ENCODE measurements at places on chromosomes 5 and 9.
A peak's percentile ranks its signal among the peaks of the same experiment; 100 is the strongest.

DNA sequence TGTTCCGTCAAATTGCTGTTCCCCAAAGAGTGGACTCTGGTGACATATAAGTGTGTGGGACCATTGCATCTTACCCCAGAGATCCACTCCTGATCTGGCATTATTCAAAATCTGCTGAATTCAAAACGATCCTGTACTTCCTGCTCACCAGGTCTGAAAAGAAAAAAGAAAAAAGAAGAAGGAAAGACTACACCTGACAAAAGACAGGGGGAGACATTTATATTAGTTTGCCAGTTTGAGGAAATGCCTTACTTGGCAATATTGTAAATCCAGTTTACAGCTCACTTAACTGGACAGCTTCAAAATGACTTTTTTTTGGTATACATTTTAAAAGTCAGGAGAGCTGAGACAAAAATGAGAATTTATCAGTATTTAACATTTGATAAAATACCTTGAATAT lies 15.0 kb upstream of the GRHPR start:
- DNase-seq: no peak

DNA sequence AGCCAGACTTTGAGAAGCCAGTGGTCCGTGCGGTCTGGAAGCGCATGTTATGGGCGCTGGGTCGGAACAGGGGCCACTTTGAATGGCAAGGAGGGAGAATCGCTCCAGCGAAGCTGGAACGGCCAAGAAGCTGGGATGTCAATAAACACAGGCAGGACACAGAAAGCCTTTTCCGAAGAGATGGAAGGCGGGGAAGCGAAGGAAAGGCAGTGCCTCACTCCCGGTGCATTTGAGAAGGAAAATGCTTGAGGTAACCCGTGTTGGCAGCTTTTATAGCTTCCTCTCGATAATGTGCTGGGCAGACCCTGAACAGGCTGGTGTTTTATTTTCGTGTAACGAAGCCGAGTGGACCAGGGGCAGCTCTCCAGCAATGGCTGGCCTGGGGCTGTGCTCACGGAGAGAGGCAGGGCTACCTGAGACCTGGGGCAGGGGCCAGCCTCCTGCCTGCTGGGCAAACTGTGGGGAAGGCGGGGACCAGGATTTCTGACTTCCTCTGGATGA lies 84.2 kb upstream of the SPRY4 start:
- DNase-seq: no peak

GRCh38 chr9:2709645-2710101 lies 7.6 kb upstream of the KCNV2 start:
- no peak for DNase-seq

DNA sequence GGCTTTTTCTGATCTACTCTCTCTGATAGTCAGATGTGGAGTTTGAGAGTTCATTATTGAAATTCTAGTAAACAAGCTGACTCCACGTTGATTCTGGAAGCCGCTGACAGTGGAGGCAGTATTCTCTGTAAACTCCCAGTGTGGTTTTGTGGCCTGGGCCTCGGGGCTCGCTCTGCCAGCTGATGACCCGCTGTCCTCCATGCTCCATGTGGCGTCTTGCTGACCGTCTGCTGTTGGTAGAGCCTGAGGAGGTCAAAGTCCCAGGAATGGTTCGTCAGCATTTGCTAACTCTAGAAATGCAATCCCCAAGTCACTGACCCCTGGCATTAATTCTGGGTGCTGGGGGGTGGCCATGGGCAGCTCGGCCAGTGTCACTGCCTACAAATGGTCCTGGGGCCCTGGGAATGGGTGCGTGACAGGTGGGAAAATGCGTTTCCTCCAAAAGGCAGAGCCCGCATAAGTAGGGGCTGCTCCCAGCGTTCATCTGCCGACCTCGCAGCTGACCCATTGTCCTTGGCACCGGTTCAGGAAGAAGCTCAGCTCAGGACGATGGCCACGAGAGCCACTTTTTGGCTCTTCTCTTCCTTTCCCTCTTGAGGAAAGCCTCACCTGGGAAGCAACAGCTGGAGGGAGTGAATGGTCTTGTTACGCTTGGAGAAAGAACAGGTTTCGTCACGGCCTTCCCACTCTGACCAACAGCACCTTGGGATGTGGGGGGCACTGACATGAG lies 55.1 kb downstream of the MRPL36 start:
- DNase-seq: peak; percentile 27

DNA sequence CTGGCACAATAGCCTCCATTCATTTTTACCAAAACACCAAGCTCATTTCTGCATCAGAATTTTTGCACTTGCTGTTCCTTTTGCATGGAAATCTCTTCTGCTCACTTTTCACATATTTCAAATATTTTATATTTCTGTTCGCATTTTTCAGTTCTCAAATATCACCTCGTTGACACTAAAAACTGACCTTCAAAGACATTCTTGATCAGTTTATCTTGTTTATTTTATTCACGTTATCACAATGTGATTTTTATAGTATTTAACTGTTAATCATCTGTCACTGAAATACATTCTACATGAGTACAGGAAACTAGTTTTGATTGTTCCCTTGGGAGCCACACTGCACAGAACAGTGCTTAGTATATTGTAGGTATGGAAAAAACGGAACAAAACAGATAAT lies 29.6 kb downstream of the CDH10 start:
- no peak for DNase-seq

DNA sequence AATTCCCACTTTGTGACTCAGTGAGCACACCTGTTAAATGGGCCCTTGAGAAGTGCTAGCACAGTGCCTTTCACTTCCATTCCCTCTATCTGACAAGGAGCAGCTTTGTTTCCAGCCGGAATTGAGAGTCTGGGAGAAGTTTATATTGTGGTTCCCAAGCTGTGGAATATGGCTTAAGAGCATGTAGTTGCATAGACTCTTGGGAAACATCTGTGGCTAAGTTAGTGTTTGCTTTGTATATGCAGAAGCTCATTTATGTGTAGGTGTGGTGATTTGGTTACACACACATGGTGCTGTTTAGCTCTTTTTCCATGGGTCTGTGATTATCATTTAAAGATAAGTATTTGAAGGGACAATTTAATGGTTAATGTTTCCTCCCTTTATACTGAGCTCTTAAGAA lies 110.5 kb upstream of the HMHB1 start:
- no peak for DNase-seq

- no peak for DNase-seq
Measured at GRCh38 chr9:113348437-113348836, 904 bp upstream of the BSPRY start.

DNA sequence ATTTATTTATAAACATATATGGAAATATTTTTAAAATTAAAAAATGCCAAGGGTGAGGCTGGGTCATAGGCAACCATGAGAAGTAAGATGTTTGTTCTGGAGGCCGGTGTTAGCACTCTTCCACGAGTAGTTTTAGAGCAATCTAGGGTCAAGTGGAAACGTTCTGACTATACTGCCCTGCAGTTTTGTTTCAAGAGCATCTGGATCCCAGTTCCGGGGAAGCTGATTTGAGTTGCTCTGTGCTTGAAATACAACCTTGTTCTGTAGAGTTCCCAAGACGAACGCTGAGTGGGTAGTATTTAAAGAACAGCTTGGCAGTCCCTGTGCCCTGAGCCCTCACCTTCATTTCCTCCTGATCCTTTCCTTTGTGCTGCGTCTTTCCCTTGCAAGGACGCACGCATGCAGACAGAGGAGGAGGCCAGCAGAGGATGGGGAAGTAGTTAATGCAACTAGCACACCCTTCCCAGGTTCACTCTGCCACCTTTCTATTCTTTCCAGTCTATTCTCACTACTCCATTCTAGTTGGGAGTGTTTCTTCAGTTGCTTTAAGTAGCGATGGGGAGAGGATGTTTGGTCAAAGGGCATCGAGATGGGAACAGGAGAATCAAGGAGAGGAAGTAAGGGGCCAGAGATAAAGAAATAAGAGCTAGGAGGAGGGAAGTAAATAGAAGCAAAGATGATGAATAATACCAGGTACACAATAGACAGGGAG lies 68.3 kb upstream of the ZSWIM6 start:
- DNase-seq: no peak

DNA sequence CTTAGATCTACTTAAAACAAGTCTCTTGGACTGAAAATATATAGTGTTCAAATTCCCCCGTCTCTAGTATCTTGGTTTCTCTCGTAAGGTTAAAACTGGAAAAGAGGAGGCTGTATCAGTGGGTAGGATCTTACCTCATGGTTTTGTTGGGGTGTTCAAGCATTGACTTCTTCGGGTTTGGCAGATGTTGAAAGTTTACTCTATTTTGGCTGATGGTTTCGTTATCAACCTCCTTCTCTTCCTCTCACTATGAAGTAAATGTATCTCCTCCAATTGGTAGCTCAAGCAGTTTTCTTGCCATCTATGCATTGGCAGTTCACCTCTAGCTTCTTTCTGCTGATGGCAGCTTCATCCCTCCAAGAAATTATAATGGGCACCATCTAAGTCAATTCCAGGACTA lies 506.5 kb upstream of the GRIN3A start:
- no peak for DNase-seq

GRCh38 chr9:27683181-27683580 lies 109.9 kb upstream of the C9orf72 start:
- DNase-seq: no peak

DNA sequence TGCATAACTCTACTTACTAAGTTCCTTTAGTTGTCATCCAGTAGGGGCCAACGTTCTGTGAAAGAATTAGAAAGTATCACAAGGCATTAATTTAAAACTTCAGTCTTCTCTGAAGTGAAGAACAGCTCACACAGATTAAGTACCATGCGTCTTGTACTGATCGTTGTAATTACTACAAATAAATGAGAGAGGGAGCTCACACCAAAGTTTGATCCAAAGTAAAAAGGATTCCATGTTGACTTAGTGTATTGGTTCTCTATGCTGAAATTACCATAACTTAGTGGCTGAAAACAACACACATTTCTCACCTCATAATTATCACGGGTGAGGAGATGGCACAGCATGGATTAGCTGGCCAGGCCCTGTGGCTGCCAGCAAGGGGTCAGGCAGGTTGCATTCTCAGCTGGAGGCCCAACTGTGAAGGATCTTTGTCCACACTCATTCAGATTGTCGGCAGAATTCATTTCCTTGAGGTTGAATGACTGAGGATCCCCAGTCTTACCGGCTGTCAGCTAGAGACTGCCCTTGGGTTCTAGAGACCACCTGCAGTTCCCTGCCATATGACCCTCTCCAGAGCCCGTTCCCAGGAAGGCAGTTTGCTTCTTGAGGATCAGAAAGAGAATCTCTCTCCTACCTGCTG lies 169.1 kb downstream of the YTHDC2 start:
- DNase-seq: no peak

GRCh38 chr5:81181576-81182316 lies 51.4 kb upstream of the CKMT2 start:
- DNase-seq: no peak

GRCh38 chr5:54469622-54470021 lies 14.1 kb downstream of the HSPB3 start:
- DNase-seq: no peak

- DNase-seq: no peak
Measured at GRCh38 chr9:33439731-33440130, 7.7 kb downstream of the AQP3 start.

DNA sequence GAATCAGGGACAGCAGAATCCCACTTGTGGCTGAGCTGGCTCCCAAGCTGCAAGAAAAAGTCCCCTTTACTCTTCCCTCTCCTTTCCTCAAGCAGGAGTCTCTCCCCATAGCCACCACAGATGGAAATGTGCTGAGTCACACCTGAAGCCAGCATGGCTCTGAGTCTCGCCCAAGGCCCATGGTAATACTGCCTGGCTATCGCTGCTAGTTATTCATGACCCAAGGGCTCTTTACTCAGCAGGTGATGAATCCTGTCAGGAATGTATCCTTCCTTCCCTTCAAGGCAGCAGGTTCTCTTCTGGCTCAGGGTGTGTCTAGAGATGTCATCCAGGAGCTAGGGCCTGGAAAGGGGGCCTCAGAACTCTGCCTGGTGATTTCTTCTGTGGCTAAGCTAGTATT lies 403.3 kb upstream of the PTPRD start:
- no peak for DNase-seq

DNA sequence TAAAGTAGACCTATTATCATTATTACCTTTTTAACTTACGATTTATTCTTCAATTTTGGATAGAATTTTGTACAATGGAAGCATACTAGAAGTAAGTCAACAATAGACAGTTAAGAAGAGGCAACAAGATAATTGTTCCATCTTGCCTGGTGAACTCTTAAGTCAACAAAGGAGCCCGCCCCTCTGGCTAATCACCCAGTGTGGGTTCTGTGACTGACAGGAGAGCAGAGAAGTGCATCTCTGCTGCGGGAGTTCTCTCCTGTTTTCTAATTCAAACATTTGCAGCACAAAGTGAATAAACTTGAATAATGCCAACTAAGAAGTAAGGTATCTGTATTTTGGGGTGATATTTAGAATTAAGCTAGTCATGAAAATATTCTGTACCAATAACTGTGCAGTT lies 6.7 kb upstream of the ISL1 start:
- no peak for DNase-seq

DNA sequence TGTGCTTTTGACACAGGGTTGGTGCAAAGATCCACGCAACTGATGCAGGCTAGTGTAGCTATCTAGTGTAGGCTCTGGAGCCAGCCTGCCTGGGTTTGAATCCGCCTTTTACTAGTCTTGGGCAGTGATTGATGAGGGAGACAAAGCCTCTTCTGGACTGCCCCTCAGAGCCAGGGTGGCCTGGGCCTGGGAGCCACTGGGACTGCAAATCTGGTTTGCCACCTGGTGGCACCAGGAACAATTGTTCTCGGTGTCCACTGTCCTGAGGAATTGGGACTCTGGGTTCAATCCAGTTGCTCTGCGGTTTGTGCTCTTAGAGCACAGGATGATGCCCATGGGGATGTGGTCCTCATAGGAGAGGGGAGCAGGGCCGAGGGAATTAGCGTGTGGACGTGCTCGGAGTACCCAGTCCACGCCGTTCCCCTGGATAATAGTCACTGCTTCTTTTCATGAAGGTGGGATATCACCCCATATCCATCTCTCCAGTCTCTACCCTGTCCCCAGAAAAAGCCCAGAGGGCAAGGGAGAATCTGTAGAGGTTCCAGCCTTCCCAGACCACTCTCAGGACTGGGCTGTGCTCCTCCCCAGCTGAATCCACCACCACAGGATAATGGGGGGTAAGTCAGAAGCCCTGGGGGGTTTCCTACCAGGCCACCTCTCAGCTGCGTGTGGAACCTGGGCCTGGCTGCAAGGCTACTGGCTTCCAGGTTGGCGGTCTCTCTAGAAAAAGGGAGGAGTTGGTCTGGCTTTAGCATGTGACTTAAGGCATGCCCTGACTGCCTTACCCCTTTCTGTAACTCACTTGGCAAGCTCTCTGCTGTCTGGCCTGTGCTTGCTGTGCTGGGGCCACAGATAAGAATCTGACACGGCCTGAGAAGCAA lies 1.9 kb downstream of the B4GALT7 start:
- DNase-seq: no peak

GRCh38 chr9:126989847-126990842 lies 75.6 kb downstream of the RALGPS1 start:
- no peak for DNase-seq

DNA sequence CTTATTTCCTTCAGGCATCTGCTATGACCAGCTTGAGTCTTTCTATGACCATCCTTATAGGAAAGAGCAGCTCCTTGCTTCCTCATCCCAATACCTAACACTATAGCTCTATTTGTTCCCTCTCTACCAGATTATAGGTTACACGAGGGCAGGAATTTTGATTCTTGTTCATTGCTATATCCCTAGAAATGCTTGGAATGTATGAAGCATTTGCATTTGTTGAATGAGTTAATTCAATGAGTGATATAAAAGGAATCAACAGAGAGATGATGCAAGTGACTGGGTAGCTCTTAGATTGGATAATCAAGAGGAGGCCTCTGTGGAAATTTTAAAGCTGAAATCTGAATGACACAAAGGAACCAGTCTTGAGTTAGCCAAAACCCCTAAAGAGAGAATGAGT lies 13.9 kb downstream of the ZCCHC9 start:
- no peak for DNase-seq

- no peak for DNase-seq
Measured at GRCh38 chr5:142684508-142685041, 1.3 kb downstream of the FGF1 start.

All from ecto neural progenitor cell (in vitro differentiated cells).